Posterior cingulate gyrus (tissue), 11 donors: ENCODE measurements at places on chromosomes 12 and 14.

GRCh38 chr12:132743831-132744230 lies 17.8 kb downstream of the ANKLE2 start:
- no peak for DNase-seq

- no peak for DNase-seq
Measured at GRCh38 chr12:24838531-24838950, 110.4 kb downstream of the BCAT1 start.

DNA sequence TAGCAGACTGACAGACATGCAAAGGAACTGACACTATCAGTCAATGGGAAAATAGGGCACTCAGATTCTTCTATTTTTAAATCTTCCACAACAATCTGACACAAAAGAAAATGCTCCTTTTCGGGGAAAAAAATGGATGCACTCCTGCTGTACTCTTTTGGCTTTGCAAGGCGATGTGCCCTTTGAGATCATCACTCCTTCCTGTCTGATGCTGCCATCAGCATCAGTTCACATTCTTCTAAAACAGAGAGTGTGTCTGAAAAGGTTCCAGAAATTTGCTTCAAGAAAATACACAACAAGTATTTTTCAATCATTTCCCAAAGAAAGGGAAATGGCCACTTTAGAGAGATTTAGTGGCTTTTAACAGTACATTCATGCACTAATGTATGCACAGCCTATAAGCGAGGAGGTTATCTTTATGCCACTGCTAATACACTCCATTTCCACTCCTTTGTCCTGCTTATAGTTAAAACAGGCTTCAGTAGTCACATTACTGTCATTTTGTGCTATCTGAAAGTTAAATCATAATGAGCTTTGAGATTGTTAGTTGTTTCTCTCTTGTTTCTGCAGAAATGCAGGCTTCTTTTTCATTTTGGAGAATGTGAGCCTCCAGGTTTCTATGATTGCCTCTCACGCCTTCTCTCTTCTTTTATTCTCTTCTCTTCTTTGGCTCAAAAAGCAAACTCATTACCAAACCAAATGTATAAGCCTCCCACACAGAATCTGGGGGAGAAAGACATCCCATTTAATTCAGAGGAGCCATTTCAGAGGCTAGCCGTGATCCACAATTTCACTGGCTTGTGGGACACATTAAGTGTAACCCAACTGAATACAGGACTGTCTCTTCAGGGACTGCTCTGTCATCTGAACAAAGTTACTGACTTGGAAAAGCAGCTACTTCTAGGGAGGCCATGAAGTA lies 110.9 kb upstream of the CCDC196 start:
- DNase-seq: no peak

DNA sequence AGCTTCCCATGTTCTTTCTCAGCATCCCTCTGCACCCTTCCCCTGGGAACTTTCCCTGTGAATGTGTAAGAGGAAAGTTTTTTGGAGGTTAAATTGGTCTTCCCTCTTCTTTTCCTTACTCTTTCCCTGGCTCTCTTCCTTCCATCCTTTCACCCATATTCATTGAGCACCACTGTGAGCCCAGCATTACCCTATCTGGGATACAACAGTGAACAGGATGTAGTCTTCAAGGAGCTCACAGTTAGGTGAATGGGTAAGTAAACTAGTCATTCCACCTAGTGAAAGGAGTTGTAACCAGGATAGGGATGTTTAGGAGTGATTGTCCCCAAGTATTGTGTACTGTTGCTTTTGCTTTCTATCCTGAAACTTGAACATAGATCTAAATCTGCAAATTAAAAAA lies 123.8 kb downstream of the MYRFL start:
- no peak for DNase-seq

DNA sequence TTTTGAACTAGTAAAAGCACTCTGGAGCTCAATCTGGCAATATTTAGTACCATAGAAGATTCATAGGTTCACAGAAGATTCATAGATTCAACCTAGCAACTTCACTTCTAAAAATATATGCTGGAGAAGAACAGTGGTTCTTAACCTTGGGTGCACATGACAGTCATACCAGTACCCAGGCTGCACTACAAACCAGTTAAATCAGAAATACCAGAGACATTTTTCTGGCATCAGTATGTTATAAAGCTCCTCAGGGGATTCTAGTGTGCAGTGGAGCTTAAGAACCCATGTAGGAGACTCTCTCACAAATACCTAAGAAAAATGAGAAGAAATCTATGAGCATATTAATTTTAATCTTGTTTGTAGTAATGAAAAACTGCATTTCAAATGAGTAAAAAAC lies 46.6 kb downstream of the CNTN1 start:
- DNase-seq: no peak
